ENCODE measurements at places on chromosomes 2 and 18.

GRCh38 chr18:64678048-64678447 is 529.2 kb upstream of the LINC00305 start:
- no peak for DNase-seq

DNA sequence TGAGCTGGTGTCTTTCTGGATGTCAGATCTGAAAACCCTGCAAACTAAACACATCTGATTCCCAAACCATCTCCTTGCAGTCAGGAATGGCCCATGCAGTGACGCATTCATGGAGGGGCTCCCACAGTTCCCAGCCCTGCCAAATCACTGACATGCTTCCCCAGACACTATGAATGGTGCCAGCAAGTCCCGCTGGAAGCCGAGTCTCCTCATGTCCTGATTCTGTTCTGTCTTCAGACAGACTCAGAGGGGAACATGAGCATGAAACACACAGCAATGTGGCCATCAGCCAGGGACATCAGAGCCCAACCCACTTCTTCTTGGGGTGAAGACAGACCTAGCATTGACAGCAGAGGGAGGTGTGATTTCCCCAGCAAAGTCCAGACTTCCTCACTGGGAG is 83.7 kb downstream of the TTC32 start:
- no peak for DNase-seq

- DNase-seq: no peak
Measured at GRCh38 chr2:181106789-181107627, 126.6 kb downstream of the UBE2E3 start.

DNA sequence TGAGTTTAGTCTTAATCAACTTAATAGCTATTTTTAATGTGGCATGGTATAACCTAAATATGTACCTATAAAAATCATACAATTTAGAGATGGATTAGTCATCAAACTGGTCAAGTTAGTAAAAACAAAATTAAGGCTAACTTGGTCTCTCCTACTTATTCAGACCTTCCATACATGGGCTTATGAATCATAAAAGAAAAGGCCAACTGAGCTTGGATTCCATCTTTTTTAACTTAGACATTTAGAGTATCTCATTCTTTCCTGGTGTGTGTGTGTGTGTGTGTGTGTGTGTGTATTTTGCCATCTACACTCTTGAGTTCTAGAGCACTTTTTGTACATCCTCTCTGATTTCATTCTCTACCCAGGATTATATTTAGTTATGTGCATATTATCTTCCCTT is 637.5 kb downstream of the PLCL1 start:
- DNase-seq: no peak

DNA sequence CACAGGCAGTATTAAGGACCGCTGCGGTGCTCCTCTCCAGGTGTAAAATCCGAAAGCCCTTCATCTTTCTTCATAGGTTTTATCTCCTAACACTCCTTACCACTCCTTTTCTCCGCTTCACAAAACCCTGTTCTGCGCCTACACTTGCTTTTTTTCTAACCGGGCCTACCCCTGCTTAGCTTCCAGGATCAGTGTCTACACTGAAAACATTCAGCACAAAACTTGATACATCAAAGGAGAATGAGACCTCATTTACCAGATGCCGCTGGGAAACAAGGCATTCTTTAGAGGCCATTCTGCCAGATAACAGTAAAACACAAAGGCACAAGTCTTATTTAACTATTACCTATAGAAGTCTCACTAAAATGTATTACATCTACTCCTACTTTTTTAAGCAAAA is 13.1 kb downstream of the CHST10 start:
- DNase-seq: no peak

Measured in aorta (tissue), 5 donors.